ENCODE measurements at places on chromosomes 7 and 10.

DNA sequence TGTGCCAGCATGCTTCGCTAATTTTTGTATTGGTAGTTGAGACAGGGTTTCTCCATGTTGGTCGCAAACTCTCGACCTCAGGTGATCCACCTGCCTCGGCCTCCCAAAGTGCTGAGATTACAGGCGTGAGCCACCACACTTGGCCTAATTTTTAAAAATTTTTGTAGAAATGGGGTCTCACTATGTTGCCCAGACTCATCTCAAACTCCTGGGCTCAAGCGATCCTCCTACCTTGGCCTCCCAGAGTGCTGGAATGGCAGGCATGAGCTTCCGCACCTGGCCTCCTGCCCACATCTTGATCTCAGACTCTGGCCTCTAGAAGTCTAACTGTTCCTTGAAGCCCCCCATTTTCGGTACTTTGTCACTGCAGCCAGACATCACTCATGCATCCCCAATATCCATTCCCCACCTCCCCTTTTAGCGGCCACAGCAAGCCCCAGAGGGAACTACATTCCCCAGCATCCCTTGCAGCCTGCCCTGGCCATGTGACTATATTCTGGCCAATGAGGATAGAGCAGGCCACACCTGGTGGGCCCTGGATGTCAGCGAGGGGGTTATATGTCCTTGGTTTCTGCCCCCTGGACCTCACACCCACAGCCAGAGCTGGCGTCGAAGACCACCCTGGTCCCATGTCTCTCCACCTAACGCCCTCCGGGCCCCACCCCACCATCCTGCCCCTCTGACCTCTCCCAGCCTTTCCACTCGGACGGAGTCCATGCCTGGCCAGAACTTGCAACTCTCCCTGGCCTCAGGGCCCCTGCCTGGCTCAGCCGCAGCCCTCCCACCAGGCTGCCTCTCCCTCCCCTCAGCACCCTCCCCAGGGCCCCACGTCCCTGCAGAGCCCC, 33.8 kb downstream of the MICALL2 start:
- DNase-seq, result no peak

GRCh38 chr10:117248750-117249465, 8.0 kb downstream of the SLC18A2 start:
- no peak for DNase-seq

GRCh38 chr7:8277394-8277982, 15.5 kb upstream of the ICA1 start:
- DNase-seq, result no peak

DNA sequence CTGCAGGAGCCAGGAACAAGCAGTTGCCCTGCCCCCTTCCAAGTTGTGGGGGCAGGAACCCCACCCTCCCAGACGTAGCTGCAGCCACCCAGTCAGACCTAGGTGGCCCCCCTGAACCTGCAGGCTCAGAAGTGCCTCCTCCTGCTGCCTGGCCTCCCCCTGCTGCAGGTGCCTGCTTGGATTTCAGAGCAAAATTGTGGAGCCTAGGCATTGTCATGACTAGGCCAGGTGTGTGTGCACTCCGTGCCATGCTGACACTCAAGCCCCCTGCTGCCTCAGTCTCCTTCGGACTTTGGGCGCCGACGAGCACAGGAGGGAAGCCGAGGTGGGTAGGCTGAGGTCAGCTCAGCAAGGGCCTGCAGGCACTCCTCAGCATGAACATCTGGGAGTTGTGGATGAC, 733.9 kb upstream of the ZWINT start:
- no peak for DNase-seq

DNA sequence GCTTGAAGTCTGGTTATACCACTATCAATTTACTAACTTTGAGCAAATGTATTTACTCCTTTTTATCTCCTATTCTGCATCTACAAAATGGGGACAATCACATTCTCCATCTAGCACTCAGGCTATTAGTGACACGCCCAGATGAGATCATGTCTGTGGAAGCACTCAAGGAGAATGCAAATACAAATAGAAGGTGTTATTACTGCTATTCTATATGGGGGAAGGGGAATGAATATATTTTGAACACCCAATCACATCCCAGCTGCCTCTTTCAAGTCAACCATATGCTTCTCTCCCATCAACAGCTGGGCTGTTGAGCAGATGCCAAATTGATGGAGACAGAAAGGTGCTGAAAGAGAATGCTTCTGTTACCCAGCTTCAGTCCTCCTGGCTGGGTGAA, 23.5 kb downstream of the SGMS1 start:
- no peak for DNase-seq

GRCh38 chr10:117476281-117476680, 66.3 kb upstream of the EMX2 start:
- DNase-seq, result no peak

DNA sequence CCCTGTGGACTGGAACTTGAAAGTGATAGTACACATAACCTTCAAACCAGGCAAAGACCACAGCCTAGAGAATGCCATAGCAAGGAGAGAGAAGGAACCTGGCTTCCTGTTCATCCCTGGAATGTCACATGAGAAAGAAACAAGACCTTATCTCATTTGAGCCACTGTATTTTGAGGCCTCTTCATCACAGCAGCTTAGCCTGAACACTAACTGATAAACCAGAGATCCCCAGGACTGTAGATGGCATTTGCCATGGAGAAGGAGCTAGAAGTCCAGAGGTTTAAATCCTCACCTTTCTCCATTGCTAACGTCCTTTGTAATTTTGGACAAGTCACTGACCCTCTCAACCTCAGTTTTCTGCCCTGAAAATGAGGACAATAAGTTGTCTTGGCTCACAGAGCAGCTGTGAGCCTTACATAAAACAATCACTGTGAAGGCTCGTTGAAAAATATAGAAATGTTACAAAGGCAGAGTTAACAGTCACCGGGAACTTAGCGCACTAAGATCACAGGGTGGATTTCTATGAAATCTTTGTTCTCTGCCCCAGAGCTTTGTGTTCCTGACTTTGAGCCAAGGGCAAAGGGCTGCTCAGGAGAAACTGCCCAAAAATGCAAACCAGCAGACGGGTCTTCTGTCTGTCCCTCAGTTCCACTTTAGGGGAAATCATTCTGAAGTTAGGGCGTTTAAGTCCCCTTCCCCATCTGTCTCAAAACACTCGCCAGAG, 197.0 kb downstream of the USP6NL start:
- no peak for DNase-seq

DNA sequence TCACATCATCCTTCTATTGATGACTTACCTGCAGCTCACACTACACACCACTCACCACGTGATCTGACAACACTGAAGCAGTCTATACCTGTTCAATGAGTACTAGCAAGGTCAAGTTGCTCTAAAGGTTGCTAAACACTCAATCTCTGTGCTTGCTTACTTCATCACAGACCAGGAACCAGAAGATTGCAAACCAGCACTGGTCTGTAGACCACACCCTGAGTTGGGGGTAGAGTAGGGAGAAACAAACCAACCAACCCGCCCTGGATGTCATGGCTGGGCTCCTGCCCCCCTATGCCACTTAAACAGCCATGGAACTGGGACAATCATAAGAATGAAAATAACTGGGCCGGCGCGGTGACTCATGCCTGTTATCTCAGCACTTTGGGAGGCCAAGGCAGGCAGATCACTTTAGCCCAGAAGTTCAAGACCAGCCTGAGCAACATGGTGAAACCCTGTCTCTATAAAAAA, 19.6 kb downstream of the DLG5 start:
- DNase-seq, result no peak

DNA sequence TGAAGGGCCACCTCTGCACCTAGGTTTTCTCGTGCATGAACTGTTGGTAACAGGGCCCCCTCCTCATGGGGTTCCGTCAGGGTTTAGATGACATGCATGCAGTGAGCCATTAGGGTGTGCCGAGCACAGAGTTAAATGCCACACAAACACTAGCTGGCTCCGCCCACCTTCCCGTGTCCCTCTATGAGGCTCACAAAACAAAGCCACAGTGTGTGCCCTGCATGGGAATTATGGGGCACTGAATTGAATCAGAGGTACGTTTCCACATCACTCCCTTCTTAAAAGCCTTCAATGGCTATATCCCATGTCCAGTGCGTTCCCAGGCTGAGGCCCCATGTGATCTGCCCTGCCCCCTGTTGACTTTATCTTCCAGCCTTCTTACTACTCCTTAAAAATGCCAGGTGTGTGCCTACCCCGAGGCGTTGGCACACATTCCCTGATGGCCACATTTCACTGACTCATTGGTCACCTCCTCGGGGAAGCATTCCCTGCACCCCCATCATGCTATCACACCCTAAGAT, 35.7 kb downstream of the GSDME start:
- DNase-seq, result no peak

DNA sequence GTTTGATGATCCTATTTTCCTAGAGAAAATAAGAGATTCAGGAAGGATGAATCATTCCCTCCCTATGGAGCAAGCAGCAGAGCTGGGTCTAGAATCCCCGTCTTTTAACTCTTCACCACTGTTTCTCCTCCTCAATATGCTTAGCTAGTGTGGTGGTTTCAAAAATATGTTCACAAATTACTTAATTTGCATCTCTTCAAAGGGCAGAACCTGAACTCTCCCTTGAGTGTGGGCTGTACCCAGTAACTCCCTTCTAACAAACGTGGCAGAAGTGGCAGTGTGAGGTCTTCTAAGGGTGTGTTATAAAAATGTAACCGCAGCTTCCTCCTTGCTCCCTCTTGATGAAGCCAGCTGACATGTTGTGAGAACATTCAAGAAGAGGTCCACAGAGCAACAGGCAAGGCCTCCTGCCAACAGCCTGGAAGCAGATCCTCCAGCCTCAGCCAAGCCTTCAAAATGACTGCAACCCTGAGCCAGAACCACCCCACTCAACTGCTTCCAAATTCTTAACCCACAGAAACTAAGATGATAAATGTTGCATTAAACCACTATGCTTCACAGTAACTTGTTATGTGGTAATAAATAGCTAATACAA, 36.6 kb downstream of the SRPK2 start:
- peak; percentile 14 for DNase-seq

DNA sequence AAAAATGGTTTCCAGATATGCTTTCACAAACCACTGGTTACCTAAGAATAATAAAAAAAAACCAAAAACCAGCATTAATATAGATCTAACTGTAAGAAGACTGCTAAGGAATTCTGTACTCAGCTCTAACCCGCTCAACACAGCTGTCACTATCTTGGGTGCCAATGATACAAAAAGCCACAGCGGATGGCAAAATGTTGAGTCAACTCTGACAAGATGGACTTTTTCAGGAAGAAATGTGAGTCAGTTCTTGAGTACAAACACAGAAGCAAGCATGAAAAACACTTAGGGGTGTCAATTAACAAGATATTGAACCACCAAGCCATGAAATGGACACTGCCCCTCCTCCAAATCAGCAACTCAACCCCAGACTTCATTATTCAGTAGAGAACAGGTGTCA, 55.0 kb downstream of the CTTNBP2 start:
- no peak for DNase-seq

- DNase-seq, result no peak
These were observed 12.3 kb upstream of the OPN4 start for GRCh38 chr10:86642021-86642420.
